Right renal pelvis (tissue), 4 donors: ENCODE measurements at places on chromosomes 4 and X. TPM values are rescaled to one million over a fixed set of nuclear protein-coding genes. Genes with fewer than 3 reads are reported as not detected.

Gene ESX1
- polyA plus RNA-seq = not detected

Gene MAGEA6
- polyA plus RNA-seq = not detected

Gene FDCSP
- 2.0 TPM for polyA plus RNA-seq

Gene CLCN4
- polyA plus RNA-seq = 4.5 TPM

Gene MAGIX
- 7.9 TPM for polyA plus RNA-seq
